Stimulated activated CD4-positive, alpha-beta T cell treated with anti-CD3 and anti-CD28 coated beads, Interleukin-12 subunit alpha, Interleukin-12 subunit beta, amount 100 ng/mL, for 4 hours (primary cell): ENCODE measurements at places on chromosomes 2 and 18.

DNA sequence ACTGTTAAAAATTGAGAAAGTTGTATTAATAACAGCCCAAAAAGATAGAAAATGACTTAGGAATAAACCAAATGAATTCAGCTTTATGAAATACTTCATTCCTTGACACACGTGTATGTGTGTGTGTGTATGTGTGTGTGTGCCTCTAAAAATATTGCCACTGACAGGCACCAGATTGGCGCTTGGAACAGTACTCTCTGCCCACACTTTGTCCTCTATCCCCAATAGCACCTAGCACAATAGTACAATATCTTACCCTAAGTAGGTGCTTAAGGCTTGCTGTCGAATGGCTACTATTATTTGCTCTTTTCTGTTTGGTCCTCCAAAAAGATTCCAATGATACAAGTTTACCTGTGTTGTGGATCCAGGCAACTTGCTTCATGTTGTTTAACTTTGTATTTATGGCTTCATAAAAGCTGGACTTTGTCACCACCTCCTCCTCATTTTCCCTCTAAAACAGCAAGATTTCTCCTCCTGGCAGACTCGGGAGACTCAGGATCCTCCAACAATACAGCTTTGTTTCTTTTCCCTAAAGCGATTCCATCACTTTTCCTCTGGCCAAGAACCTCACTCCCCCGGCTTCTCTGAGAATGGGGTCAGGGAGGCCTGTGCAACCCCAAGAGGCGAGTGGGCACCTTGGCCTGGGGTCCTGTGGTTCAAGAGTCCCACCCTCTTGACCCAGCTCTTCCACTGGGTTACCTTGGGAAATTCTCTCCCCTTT, 43.3 kb upstream of the LCLAT1 start:
- no peak for DNase-seq

DNA sequence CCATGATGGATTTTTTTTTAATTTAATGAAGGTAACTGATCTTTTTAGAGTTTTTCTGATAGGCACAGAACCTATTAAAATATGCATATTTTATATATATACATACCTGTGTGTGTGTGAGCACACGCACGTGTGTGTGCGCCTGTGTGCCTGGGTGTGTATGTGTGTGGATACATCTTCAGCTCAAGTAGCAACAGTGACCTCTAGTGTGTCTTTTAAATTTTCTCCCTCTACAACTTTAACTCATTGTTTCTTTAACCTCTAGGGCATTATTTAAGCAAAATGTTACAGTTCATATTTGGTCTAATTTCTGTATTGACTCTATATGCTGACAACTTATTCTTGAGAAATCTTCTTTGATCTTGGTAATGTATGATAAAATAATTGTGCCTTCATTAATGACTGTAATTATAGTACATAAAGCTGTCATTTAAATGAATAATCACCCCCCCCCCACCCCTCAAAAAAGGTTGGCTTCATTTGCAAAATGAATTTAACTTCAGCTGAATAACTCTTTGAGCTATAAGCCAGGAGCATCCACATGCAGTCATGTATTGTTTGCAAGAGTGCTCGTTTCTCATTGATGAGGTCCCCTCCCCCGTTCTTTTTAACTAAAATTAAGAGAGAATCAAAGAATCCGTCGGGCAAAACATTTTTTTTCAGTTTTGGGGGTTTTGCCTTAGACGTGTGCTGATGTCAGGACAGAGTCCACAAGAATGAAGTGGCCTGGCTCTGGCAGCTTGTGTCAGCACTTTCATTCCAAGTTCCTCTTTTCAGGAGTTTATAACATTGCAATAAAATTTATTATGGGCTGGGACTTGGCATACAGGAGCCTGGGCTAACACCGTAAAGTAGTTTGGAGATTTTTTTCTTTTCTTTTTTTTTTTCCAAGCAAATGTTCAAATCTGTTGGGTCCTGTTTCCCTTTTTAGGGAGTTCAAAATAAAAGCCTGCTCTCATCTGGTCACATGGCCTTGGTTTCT, 80.0 kb downstream of the ETAA1 start:
- no peak for DNase-seq

DNA sequence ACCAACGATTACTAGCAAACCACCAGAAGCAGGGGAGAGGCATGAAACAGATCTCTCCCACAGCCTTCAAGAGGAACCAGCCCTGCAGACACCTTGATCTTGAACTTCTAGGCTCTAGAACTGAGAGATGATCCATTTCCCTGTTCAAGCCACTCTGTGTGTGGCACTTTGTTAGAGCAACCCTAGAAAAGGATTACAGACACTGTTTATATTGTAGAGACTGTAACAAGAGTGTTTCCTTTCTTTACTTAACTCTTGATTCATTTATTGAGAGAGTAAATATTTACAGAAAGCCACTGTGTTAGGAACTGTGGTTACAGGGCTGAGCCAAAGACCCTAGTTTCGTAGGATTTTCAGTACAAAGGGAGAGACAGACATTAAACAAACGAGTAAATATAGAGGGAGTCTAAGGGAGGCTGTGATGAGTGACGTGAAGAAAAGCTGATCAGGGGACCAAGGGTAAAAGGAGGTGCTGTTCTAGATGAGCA, 10.9 kb downstream of the CCDC68 start:
- no peak for DNase-seq

DNA sequence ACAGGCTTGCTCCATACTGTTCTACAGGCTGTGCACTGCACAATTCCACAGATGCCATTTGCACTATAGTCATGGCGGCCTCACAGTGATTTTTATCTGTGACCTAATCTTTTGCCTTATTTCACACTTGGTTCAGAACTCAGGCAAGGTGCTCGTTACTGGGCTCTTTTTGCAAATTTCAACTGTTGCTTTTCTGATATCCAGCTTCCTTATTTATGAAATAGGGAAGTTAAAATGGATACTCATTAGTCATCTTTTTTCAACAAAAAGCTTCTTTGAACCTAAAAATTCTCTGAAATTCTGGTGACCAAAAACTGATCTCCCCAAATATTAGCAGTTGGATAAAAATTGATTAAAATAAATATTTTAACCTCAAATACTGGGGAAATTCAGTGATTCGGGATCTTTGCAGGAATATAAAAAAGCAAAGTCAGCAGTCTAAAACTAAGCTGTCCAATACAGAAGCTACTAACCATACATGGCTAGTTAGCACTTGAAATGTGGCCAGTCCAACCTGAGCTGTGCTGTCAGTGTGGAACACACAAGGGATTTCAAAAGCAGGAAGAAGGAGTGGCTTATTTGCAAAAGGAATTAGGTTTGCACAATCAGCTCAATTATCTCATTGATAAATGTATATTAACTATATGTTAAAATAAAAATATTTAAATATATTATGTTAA, 134.4 kb downstream of the COL4A4 start:
- no peak for DNase-seq

DNA sequence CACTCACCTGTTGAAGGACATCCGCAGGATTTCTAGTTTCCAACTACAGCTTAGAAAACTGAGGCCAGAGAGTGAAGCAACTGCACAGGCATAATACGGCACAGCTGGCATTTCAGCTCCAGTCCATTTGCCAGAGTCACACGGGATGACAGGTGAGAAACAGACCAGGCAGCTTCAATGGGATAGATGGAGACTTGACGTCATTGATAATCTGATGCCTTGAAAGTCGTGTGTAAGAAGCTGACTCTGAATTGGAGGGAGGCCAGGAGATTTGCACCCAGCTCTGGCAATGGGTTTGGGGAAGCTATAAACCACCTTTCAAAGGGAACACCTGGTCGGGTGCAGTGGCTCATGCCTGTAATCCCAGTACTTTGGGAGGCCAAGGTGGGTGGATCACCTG, 12.4 kb upstream of the DNMT3A start:
- DNase-seq, result no peak

DNA sequence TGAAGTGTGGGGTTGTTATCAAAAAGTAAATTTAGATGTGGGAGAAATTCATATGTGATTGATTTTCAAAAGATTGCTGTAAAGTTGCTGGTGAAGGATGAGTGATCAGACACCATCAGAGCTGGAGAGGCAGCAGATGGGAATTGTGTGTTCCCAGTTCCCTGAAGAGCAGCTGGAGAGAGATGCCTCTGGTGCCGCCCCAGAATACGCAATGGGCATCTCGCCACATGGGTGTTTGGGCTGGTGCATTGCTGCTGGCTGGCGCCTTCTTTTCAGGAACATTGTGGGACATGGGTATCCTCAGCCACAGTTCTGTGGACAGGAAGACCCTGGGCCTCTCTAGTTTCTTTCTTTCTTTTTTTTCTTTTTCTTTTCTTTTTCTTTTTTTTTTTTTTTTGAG, 11.9 kb downstream of the ATG4B start:
- DNase-seq, result no peak

GRCh38 chr2:187922846-187923245, 368.6 kb upstream of the TFPI start:
- DNase-seq, result no peak

DNA sequence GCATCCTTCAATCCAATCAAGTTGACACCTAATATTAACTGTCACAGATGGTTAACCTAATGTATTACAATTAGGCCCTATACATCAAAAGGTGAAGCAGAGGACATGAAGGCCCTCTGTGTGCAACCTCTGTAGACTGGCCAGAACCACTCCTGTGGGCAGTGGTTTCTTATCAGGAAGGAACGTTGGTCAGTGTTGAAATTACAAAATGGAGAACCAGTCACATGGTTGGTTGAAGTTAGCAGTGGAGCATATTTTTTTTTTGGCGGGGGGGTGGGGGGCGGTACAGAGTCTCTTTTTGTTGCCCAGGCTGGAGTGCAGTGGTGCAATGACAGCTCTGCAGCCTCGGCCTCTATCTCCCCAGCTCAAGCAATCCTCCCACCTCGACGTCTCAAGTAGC, 19.8 kb downstream of the RNU2-63P start:
- DNase-seq, result no peak

DNA sequence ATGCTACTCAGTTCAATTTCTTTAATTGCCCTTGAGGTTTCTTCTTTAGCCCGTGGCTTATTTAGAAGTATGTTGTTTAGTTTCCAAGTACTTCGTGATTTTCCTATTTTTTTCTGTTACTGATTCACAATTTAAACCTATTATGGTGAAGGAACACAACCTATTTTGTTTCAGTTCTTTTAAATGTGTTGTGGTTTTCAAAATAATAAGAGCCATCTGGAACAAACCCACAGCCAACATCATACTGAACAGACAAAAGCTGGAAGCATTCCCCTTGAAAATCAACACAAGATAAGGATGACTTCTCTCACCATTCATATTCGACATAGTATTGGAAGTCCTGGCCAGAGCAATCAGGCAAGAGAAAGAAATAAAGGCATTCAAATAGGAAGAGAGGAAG, 155.2 kb downstream of the GALNT1 start:
- DNase-seq, result no peak

GRCh38 chr2:102686479-102687439, 67.4 kb downstream of the SLC9A2 start:
- DNase-seq, result no peak

GRCh38 chr2:109166811-109167210, 37.8 kb downstream of the SH3RF3 start:
- no peak for DNase-seq

- DNase-seq, result no peak
Observed at GRCh38 chr2:39937621-39938020, 158.6 kb upstream of the THUMPD2 start.

- no peak for DNase-seq
Observed at GRCh38 chr2:237208373-237209260, 122.9 kb downstream of the COPS8 start.

DNA sequence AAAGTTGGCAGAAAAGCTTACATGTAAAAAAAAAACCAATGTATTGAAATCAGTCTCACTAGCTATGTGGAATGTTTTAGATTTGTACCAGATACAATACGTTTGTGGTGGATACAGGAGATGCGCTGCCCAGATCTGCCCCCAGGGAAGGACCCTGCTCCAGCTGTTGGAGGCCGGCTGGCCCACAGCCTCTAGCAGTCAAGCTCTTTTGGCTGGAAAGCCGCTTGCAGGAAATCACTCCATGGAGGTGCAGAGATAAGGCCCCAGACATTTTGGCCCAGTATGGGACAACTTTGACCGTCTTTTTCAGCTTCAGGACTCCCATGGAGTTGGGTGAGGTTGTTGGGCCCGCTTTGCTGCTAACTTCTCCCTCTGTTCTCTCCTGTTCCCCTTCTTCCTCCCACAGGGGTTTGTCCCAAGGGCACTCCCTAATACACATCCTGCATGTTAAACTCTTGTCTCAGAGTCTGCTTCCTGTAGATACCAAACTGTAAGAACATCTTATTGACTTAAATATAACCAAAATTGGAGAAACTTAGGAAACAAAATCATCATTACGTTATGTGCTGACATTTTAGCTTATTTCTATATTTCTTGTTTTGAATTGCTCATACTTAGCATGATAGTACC, 1.7 kb upstream of the QPCT start:
- no peak for DNase-seq

- no peak for DNase-seq
Observed at GRCh38 chr2:240206630-240207029, 66.2 kb upstream of the OTOS start.

- DNase-seq, result no peak
Observed at GRCh38 chr2:186841940-186842339, 7.0 kb downstream of the ZSWIM2 start.

DNA sequence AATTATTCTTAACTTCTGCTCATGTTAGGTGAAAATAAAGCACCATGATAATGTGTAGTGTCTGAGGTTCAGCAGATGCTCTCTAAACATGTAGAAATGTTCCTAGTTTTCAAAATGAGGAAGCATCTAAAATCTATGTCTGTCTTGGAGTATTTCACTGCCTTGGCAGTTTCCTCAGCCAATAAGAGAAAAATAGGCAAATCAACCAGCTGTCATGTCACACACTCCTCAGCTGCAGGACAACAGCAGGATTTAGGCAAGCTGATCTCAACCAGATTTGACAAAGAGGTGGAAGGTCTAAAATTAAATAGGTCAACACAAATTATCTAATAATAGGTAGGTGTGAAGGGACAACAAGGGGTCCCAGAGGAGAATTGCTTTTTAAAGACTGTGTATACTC, 164.1 kb upstream of the BOD1L2 start:
- DNase-seq, result no peak

DNA sequence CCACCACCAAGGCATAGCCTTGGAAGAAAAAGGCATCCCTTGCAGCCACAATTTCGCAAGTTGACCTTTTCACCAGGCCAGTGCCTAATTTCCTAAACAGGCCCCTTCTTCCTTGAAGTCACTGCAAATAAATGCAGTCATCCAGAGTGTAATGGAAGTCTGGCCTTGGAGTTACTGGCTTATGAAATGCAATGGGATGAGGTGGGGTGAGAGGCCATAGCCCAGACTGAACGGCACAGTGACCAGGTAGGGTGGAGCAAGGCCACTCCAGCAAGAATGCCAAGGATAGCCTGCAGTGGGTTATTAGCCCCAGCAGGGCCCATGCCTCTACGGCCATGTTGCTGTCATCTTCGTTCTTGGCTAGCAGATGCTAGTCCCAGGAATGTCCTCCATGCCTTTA, 68.4 kb downstream of the BCL11A start:
- DNase-seq, result no peak

GRCh38 chr2:26424221-26424620, 22.5 kb downstream of the DRC1 start:
- DNase-seq, result no peak

DNA sequence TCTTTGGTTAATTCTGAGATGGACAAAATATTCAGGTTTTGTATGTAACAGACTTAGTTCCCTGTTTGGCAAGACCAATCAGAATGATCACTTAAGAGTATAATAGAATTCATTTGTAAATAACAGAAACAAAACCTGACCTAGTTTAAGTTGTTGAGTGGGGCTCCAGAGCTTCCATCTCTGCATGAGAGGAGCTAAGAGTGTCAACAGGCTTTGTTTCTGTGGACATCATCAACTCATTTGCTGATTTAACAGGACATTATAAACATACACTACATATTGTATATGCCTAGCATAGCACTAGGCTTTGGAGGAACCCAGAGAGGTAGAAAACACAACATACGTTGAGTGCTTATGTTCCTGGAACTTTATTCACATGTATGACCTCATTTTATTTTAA, 75.3 kb upstream of the TRIB2 start:
- DNase-seq, result no peak

- DNase-seq, result no peak
Observed at GRCh38 chr2:165311949-165312348, 72.7 kb downstream of the SCN2A start.
